ENCODE measurements at places on chromosomes 4 and X.

GRCh38 chrX:25017667-25018247 is 2.0 kb upstream of the ARX start:
- no peak for DNase-seq

- DNase-seq: no peak
Measured at GRCh38 chr4:16250661-16251365, 24.5 kb upstream of the TAPT1 start.

DNA sequence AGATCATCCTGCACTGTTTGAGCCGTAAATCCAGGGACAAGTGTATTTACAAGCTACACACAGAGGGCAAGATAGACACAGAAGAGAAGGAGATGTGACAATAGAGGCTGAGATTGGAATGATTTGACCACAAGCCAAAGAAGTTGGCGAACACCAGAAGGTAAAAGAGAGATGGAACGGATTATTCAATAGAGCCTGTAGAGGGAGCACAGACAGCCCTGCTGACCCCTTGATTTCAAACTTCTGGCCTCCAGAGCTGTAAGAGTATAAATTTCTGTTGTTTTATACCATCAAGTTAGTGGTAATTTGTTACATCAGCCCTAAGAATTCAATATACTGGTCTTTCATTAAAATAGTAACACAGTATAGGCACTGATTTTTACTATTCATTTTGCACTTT is 447.8 kb downstream of the FAT4 start:
- DNase-seq: no peak

GRCh38 chr4:106109929-106110328 is 206.1 kb downstream of the TBCK start:
- no peak for DNase-seq

GRCh38 chr4:8643441-8643840 is 50.9 kb downstream of the CPZ start:
- DNase-seq: no peak

- no peak for DNase-seq
Measured at GRCh38 chr4:126028876-126029275, 714.1 kb downstream of the FAT4 start.

DNA sequence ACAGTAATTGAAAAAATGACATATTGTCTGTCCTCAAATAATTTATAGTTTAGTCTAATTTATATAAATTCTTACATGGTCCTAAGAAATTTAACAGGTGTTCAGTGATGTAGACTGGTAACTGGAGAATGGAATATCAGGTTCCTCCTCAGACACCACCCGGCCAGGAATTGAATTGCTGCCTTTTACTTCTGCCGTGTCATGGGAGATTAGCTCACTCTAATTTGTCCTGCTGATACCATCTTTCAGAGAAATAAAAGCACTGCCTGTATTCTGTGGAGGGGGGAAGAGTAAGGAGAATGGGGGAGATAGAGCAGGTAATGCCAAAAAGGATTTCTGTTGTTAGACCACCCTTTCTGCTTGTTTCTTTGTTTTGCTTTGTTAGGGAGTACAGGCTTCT is 125.2 kb upstream of the KLHL4 start:
- no peak for DNase-seq

DNA sequence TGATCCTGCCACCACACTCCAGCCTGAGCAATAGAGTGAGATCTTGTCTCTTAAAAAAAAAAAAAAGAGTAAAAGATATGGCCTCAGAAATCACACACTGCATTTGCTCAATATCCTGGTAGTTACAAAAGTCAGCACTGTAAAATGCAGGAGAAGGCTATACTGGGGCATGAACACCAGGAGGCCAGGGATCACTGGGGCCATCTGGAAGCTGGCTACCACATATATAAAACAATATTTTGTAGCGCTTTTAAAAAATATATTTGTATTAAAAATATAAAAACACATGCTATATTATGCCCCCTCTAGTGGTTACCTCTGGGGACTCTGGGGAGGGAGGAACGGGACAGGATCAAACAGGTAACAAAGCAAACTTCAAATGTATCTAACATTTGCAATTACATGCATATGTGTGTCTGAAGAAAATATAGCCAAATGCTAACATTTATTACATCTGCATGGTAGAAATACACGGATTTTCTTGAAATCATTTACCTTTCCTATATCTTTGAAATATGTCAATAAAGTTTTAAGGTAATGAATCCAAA is 4.0 kb downstream of the C4orf46 start:
- DNase-seq: peak; percentile 72

DNA sequence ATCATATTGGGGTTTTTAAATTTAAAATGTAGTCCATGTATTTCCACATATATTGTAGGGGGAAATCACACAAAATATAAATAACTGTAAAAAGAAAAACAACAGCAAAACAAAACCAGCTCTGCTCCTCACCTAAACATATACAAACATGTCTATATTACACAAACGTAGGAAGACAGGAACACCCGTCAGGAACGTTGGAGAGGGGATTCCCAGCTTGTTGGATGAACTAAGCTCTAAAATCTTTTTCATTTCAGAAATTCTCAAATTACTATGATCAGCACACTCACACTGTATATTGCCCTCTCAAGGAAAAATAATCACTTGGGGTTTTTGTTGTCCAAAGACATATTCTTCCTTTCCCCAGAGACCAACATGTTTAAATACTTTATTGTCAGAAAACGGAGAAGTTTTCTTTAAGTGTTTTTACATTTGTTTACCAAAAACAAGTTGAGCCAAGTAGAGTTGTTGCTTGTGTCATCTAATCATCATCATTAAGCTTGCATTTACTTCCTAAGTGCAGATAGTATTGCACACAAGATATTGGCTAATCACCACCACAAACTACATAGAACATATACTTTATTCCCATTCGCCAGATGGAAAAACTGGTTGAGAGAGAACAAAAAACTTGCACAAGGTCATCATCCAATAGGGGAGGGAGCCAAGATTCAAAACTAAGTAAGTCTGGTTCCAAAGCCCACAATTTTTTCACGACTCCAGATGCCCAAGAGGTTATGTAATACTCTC is 2.4 kb upstream of the TLR10 start:
- DNase-seq: no peak

GRCh38 chrX:110163488-110163887 is 154.4 kb downstream of the AMMECR1 start:
- no peak for DNase-seq

DNA sequence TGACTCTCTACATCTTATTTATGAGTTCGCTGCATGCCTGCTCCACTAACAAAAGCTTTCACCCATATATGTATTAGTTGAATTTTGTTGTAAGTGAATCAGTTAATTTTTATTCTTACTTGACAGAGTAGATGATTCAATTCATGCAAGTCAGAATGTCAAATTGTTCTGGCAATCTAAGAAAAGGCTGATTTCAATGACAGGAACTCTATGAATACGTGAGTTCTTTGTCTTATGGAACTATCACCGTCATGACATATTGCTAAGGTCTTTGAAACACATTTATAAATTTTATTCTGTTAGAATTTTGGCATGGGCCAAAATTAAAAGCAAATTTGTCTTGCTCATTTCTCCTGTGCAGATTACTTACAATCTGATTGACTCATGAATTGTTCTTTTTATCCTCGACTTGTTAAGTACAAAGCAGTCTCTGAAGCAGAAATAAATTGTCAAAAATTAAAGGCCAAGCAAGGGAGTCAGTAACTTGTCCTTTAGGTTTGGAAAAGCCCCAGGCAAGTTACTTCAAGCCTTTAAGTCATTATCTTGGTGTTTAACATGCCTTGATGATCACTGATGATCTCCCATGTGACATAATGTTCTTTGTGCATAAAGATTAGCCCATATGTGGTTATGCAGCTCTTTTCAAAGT is 89.0 kb upstream of the GC start:
- DNase-seq: no peak

DNA sequence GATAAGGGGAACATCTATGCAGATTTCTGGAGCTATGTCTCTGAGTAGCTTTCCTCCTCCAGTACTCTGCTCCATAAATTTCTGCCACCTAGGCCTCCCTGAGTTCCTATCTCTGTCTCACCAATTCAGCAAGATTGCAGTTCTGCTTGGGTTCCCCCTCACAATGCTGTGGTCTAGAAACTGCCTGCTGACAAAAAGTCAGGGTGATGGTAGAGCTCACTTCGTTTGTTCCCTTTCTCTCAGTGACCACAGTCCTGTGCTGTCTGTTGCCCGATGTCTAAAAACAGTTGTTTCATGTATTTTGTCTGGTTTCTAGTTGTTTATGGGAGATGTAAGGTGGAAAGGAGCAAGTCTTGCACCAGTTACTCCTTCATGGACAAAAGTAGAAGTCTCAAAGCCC is 41.1 kb downstream of the AMMECR1 start:
- DNase-seq: no peak

DNA sequence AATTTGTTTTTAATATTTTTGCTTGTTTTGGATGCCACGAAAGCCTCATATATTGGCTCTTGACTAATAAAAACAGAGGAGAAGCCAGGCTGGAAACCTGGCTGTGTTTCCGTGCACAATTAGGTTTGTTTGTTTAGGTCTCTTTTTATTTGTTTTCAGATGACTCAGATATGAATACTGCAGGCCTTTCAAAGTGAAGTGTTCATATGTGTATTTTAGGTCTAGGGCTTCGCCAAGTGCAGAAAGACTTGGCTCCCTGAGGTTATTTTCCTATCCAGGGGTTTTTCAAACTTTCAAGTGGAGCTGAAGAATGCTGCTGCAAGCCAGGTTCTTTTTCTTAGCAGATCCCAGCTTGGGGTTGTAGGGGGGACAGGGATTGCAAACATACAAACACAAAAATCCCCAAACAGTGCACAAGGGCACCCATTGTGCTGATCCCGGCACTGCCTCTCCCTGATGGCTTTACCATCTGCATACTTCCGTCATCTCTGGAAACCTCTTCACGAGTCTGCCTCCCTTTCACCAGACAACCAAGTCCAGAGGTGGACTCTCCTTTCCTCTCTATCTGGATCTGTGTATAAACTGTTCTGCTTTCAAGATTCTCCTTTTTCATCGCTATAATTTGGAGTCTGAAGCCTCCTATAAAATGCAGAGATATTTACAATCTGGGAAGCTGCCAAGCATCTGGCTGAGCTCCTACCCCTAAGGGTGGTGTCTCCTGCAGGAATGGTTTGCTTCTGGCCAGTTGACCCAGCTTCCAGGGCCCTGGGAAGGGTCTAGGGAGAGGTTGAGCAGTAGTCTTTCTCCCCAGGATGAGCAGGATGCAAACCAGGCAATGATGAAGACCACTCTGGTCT is 108.6 kb downstream of the SMIM20 start:
- DNase-seq: no peak

GRCh38 chr4:5908876-5909427 is 16.1 kb upstream of the CRMP1 start:
- no peak for DNase-seq

DNA sequence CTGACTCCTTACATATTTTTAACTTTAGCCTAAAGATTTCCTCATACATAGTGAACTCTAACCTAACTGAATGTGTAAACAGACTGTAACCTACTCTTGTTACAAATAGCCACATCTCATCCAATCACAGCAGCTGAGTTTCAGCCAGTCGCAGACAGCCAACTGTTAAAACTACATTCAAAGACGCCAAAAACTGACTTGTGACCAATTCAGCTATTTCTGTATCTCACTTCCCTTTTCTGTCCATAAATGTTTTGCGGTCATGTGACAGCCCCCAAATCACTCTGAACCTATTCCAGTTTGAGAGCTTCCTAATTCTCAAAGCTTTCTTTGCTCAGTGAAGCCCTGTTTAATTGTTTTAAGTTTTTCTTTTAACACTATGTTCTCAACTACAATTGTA is 2731.9 kb downstream of the ARAP2 start:
- DNase-seq: no peak

- no peak for DNase-seq
Measured at GRCh38 chr4:81030061-81030980, at the start of gene BMP3. Gene BMP3, plus strand, starts transcription at chr4:81030708. Its CDS starts 577 bp downstream, at chr4:81031285.

- no peak for DNase-seq
Measured at GRCh38 chrX:9614016-9614415, 149.2 kb downstream of the TBL1X start.

DNA sequence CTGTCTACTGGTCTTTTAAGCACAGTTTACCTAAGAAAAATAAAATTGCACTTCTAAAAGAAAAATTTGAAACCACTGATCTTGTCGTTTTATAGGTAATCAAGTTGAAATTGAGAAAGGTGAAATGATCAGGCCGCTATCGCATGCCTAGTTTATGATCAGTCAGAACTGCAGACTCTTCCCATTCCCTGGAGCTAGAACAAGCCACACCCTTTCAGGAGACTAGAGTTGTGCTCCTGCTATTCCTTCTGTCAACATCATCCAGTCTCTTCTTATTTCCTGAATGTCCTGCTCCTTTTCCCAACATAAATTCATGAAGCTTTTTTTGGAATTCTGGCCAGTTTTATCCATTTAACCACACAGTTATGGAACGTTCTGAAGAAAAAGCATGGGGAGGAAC is 135.1 kb downstream of the SLC7A11 start:
- DNase-seq: no peak

- no peak for DNase-seq
Measured at GRCh38 chr4:163523791-163524365, 29.4 kb downstream of the TMA16 start.

- DNase-seq: no peak
Measured at GRCh38 chrX:30593440-30594200, 16.1 kb upstream of the TASL start.

DNA sequence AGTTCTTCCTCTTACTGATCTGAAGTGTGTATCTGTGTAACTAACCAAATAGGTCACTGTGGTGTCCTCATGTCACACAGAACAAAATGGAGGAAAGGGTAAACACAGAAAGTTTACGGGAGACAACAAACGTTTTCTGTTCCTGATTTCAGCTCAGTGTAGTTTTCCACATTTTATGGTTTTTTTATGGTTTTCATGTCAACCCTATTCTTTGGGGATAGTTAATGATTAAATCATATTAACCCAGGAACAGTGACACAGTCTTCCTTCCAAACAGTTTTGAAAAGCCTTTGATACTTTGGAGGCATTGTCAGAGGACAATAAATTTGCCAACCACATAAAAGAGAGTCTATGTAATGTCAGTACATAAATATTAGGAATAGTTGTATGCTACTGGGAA is 4.2 kb downstream of the LNX1 start:
- DNase-seq: no peak

- no peak for DNase-seq
Measured at GRCh38 chr4:78058591-78059523, 1.7 kb downstream of the FRAS1 start.

GRCh38 chr4:23429497-23429896 is 460.4 kb downstream of the PPARGC1A start:
- no peak for DNase-seq

- peak; percentile 54 for DNase-seq
Measured at GRCh38 chr4:42282081-42282901, 115.0 kb upstream of the SHISA3 start.

- DNase-seq: no peak
Measured at GRCh38 chr4:72860766-72861165, 208.8 kb downstream of the COX18 start.

DNA sequence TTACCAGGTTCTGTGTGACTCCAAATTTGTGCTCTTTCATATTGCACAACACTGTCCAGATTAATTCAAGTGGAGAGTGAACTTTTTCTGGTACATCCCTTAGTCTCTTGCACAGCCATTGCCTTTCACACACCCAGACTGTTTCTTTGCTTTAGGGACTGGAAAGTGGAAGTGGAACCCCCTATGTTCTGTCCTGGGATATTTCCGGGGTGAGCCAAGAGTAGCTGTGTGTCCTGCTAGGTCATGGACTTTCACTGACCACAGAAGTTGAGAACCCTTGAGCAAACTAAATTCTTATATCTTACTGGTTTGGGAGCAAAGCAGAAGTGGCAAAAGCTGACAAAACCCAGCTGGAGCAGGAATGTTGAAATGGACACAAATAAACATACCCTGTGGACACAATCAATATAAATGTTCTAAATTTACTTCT is 10.3 kb upstream of the VSIG4 start:
- DNase-seq: peak; percentile 61
